Islet precursor cell (in vitro differentiated cells): ENCODE measurements at places on chromosomes 7 and 10.

DNA sequence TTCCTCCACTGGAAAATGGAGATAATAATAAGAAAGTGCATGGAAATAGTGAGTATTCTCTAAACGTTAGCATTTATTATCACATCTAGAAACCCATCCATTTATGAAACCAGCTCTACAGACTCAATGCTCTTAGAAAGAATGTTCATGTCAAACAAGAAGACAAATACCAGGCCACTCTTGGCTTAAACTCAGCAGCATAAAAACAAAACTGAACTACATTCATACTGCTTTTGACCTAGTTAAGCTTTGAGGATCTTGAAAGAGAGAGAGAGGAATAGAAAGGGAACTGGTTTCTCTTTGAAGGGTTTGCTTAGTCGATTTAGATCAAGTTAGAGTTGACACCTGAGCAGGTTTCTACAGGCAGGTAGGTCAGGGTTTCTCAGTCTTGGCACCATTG is 332.9 kb upstream of the PRKCQ start:
- no peak for DNase-seq

GRCh38 chr7:157943561-157943960 is 606.8 kb downstream of the DNAJB6 start:
- peak; percentile 20 for DNase-seq

- DNase-seq: no peak
Observed at GRCh38 chr7:16697507-16698199, 51.7 kb downstream of the BZW2 start.

GRCh38 chr7:151381348-151382078 is 28.3 kb downstream of the WDR86 start:
- DNase-seq: peak; percentile 75

DNA sequence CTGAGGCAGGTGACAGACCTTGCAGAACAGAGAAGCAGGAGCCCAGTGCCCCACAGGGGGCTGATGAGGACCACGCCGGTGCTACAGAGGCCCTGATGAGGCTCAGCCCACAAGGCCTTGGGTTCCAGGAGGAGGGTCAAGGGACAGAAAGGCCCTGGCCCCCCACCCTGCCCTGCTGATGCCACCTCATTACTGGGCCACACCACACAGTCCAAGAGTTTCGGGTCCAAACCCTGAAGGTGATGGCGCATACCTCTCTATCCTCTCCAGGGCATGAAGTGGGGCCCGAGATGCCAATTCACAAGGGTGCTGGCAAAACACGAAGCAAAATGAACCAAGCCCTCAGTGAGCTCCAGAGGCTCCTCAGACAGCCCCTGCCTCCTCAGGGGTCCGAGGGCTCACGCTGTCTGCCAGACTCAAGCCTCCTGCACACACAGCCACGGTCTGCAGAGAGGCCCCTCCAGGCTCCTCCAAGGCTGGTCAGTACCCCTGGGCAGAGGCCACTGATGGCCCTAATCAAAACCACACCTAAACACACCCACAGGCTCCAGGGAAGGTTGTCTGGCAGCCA is 32.3 kb downstream of the RASGEF1A start:
- DNase-seq: peak; percentile 42

DNA sequence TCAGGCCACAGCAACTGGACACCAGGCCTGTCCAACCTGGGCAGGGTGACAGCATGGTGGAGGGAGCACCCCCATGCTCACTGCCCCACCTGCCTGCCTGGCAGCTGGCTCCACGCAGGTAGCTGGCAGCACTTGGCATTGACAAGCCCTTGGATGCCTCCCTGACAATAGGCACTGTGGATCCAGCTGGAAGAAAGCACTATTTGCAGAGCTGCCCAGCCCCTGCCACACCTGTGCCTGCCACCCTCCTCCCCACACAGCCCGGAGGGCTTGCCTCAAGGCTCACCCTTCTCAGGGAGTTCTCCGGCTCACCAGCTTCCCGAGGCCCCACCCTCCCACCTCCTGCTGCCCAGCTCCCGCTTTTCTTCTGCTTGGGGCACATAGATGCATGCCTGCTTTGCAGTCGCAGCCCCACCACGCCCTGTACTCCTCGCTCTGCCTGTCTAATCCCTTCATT is 160.1 kb downstream of the NEURL1 start:
- no peak for DNase-seq

- no peak for DNase-seq
Observed at GRCh38 chr7:26723129-26723528, 141.3 kb downstream of the SKAP2 start.

DNA sequence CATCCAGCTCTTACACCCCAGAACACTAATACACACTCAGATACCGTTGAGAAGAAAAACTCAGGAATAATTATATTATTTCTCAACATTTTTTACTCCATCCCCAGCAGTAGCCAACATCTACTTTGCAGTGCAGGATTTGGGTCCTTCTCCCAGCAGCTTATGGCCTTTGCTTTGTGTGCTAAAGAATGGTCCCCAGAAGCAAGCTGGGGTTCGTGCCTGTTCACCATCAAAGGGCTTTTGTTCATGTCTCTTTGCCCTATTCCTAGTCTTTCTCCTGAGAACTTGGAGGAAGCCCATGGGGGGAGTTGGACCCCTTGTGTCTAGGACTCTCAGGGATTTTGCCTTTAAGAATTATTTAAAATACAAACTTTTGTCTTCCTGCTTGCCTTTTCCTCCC is 100.4 kb downstream of the ZNF277 start:
- DNase-seq: no peak

DNA sequence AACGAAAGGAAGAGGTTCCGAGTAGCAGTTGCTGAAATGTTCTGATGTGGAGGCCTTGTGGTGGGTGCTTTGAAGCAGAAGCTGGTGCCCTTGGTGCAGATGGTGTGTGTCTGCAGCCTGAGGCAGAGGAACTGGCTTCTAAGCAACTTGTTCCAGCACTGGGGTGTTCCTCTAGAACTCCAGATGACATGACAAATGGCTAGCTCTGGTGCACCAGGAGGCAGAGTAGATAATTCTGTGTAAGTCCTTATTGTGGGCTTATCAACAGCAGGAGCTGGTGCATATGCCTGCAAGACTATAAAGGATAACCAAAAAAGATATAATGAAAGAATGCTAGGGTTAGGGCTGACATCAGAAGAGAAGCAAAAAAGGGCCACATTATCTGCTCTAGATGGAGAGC is 76.5 kb downstream of the ARL5B start:
- no peak for DNase-seq

DNA sequence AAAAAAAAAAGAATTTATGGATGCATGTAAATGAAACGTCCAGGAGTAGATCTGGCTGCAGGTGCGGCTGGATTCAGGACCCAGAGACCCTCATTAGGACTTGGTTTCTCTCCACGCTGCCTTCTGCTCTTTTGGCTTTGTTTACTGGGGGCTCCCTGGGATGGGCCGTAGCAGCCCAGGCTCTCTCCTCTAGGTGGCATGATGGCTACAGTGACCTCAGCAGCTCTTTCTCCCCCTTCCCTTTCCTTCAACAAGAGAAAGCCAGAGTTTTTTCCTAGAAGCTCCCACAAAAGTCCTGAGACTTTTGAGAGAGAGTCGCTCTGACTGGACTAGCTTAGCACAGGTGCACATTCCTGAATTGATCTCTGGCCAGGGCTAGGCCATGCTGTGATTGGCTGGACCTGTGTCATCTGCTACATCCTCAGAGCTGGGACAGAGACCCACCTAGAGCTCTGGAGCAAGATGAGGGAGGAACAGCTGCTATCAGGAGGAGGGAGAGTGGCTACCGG is 67.8 kb upstream of the PDCD4 start:
- DNase-seq: peak; percentile 67

DNA sequence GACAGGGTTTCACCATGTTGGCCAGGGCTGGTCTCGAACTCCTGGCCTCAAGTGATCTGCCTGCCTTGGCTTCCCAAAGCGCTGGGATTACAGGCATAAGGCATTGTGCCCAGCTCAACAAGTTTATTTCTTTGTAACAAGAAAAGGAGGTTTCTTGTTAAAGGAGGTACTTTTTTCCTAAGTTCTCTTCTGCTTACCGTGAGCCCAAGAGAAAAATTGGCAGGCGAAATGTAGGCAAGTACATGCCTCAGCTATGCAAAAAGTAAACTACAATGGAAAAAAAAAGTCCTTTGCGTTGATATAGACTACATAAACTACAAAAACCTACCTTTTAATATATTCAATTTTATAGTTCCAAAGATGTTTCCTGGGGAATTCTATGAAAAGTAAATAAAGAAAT is 122.6 kb downstream of the DKK1 start:
- no peak for DNase-seq

DNA sequence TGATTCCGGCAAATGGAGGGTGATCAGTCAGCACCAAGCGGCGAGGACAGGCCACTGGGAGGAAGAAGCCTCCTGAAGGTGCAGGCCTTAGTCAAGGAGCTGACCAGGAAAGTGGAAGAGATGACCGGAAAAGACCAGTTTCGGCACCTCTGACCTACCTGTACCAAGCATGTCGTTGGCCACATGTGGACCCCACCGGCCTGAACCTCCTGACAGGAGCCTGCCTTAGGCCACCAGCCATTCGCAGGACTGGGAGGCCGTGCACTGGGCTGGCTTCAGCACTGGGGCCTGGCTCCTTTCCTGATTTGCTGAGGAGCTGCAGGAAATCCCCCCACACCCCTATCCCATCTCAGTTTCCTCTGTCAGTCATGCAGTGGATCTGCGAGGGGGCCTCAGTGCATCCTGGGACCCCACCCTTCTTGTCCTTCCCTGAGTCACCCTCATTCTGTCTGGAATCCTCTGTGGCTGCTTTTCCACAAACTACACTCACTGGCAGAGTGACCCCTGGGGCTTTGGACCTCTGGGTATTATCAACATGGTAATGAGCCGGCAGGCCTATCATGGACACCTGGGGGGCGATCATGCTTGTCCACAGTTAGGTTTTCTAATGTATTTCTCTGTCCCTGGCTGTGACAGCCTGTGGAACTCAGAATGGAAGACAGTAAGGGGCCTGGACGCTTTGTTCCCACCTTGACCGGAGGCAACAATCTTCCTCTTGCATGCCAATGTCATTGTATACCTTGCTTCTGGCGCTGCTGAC is 33.0 kb downstream of the RAMP3 start:
- DNase-seq: peak; percentile 51

GRCh38 chr7:26052706-26053105 is 99.3 kb upstream of the NFE2L3 start:
- no peak for DNase-seq

- no peak for DNase-seq
Observed at GRCh38 chr7:142962991-142963390, 828 bp upstream of the KEL start.

GRCh38 chr7:129367349-129367699 is 66.9 kb upstream of the STRIP2 start:
- DNase-seq: no peak

GRCh38 chr7:50428911-50429310 is 21.2 kb downstream of the FIGNL1 start:
- DNase-seq: no peak

DNA sequence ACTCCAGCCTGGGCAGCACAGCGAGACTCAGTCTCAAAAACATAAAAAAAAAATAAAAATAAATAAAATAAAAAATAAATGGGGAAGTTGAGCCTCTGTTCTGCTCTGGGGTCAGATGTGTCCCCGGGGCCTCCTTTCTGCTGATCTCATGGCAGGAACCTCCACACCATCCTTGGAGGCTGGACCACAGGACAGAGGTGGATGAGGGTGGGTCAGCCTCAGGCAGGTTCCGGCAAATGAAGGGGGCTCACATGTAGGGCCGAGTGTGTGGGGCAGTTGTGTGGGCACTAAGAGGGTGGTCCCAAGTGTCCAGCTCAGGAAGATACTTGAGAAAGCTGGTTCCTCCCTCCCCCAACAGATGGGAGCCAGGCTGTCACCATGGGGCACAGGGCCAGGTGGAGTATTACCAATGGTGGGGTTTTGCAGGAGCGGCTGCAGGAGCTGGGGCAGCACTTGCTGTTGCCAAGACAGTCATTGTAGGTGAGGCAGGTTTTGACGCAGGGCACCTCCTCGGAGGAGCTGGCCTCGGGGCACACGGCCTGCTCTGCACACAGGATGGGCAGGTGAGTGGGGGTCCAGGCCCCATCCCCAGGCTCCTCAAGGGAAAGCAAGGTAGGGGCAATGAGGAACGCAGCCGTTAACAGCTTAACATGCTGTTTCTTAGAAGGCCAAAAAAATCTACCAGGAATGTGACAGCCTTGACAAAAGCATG is 13.9 kb upstream of the TBRG4 start:
- no peak for DNase-seq

DNA sequence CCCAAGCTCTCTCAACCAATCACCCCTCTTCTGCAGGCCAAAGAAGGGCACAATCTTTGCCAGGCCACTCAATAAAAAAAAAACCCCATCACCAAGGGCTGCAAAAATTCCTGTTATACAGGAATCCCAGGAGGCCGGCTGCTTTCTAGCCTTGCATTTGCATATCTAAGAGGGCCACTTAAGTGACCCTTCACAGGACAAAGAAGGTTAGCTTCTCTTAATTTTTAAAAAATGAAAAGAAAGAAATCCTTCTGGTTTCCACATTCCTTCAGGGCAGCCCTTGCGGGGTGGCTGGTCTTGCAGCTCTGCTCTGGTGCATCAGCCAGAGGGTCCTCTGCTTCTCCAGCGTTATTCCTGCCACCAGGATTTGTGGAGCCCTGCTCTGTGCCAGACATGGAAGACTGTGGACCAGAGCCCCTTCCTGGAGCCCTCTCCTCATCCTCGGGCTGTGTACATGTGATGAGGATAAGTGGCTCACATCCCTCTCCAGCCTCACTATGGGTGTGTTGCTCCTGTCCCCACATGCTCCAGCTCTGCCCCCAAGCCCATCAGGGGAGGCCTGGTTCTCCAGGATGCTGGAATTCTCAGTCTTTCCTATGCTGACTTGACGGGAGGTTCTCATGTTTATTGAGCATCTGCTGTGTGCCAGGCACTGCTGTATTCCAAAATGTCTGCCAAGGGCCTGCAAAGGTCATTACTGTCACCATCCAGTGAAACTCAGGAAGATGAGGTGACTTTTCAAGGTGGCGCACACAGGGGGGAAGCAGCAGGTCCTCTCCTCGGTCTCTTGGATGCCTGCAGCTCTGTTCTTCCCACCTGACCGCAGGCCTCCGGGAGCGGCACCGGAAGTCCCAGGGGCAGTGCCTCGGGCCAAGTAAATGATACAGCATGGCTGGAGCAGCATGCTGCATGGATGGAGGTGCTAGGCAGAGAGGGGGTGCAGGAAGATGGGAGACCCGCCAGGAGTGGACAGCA is 67.7 kb downstream of the ARHGAP22 start:
- peak; percentile 48 for DNase-seq

DNA sequence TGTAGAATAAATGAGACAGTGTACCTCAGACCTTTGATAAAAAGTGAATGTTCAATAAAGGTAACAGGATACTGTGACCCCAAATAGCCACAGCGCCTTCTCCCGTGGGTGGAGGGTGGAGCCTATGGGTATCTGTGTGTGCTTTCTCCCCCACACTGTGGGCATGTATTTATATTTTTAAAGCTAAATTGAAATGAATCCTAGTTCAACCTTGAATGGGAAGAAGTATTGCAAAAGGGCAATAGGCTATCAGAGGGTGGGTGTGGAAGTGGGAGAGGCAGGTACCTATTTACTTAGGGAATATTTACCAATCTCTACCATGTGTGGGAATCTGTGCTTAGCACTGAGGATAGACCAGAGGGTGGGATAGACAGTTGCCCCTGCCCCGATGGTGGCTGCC is 68.9 kb downstream of the PFKFB3 start:
- no peak for DNase-seq
